ENCODE measurements at places on chromosomes 11 and 22.

DNA sequence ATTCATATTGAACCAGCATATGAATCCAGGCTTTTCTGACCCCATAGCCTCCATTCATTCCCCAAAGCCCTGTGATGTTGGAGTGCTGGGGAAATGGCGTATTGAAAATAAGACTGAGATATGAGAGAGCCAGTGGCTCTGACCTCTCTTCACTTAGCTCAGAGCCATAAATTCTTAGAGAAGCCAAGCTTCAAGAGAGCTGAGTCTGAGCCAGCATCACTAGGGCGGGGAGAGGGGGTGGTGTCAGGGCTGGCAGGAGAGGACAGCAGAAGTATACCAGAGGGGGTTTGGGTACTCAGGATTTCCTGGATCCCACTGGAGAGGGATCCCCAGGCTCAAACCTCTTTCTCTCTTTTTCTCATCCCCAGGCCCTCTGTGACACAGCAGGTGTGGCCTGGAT is 16.7 kb upstream of the MOGAT2 start:
- no peak for DNase-seq

GRCh38 chr11:65630215-65630614 is 7.7 kb upstream of the SIPA1 start:
- DNase-seq = no peak

GRCh38 chr11:75797792-75798191 is 17.2 kb upstream of the UVRAG start:
- DNase-seq = no peak

- DNase-seq = peak; percentile 49
These were observed 2.5 kb upstream of the CALCA start for GRCh38 chr11:14974515-14975251.

GRCh38 chr22:34105461-34106062 is 185.3 kb upstream of the LARGE1 start:
- peak; percentile 14 for DNase-seq

Data from stimulated activated CD4-positive, alpha-beta T cell treated with anti-CD3 and anti-CD28 coated beads, Interleukin-1b, Interleukin-23, amount 100 ng/mL, for 24 hours (primary cell).